ENCODE measurements at places on chromosomes 5 and 9.

DNA sequence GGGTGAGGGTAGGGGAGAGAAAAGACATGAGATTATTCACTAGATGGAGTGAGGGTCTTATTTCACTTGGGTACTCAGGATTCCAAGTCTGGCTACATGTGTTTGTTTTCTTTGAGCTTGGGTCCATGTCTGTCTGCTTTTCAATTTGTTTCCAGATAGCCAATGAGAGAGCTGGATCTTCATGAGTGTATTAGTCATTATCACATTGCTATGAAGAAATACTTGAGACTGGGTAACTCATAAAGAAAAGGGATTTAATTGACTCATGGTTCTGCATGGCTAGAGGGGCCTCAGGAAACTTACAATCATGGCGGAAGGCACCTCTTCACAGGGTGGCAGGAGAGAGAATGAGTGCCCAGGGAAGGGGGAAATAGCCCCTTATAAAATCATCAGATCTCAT, 196.8 kb upstream of the TRIM32 start:
- DNase-seq = peak; percentile 62

GRCh38 chr5:9977070-9977469, 272.6 kb downstream of the ATPSCKMT start:
- no peak for DNase-seq

DNA sequence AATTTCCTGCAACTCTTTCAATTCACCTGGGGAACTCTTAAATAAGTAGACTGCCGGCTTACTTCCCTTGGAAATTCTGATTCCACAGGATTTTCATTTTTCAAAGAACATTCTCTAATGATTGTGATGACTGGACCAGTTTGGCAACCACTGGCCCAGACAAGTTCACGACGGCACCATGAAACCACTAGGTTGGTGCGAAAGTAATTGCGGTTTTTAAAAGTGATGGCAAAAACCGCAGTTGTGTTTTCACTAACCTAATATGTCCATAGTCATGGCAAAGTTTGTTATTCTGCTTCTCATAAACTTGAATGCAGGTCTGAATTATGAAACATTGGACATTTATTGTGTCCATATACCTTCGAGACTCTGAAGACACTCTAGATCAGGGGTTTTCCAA, 317.2 kb downstream of the IRX1 start:
- no peak for DNase-seq

DNA sequence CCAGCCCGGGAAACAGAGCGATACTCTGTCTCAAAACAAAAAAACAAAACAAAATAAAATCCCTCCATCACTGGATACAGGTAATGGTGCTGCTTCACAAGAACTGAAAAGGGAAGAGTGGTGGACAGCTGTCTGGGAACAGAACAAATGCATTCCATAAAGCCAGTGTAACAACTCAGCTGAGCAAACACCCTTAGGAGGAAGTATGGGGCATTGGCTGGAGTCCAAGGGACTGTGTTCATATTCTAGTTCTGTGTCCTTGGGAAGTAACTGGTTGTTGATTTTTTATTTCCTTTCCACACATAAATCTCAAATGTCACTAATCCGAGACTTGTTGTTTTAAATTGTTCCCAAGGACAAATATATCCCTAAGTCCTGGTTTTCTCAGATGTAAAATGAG, 38.3 kb downstream of the HTR1A start:
- no peak for DNase-seq

DNA sequence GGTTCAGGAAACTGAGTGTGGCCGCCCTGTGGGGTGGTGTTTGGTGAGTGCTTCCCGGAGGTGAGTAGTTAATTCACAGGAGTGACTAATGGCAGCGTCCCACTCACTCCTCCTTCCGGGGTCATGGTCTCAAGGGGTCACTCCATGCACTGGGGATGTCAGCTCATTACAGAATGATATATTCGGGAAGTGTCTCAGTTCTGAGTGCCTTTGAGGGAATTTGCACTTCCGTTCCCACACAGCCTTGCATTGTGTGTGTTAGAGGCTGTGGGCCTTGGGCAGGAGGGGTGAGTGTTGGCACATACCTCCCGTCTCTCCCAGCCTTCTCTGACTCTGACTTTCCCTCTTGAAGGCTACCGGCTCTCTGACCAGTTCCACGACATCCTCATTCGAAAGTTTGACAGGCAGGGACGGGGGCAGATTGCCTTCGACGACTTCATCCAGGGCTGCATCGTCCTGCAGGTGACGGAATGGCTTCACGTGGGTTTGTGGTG, 10.5 kb upstream of the AHRR start:
- DNase-seq = peak; percentile 81

GRCh38 chr5:107447587-107447986, 223.2 kb downstream of the EFNA5 start:
- no peak for DNase-seq

GRCh38 chr5:172816925-172817562, 17.0 kb upstream of the ERGIC1 start:
- DNase-seq = peak; percentile 86

GRCh38 chr5:143494595-143494994, 91.1 kb upstream of the NR3C1 start:
- DNase-seq = no peak

GRCh38 chr9:38017149-38017884, 51.7 kb downstream of the SHB start:
- peak; percentile 48 for DNase-seq

DNA sequence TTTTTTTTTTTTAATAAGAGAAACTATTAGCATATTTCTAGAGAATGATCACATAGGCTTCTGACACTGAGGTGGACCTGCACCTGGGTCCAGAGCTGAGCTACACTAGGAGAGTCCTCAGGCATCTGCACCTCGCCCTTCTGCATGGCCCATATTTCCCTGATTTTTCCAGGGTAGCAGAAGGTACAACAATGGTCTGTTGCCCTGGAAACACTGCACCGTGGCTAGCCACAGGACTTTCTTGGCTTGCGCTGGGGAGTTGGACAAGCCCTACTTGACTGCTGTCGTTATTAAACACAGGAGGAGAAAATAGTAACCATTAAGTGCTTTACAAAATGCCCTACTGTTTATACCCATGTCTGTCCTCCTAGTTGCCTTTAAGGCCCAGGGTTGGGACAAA, 615.7 kb upstream of the MEF2C start:
- DNase-seq = no peak

GRCh38 chr5:154709368-154710305, 45.5 kb upstream of the LARP1 start:
- DNase-seq = no peak

Measured in cardiac fibroblast (primary cell).